ENCODE measurements at places on chromosomes 3 and 15.

DNA sequence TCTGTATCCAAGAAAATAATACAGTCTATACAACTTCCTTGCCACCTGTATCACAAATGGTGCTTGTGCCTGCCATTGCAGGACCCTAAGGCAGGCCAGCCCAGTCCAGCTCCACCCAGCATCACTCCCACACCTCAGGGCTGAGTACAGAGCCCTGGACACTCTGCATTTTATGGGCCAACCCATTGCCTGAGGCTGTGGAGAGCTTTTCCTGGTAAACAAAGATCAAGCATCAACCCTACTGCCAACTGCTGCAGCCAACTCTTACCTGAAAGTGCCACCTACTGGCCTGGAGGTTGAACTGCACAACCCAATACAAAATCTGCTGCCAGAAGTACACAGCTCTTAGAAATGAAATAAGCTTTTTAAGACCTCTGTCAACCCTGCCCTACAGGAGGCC is 1082.2 kb downstream of the NAALADL2 start:
- DNase-seq, result peak; percentile 30

- DNase-seq, result peak; percentile 40
These were observed 478.3 kb upstream of the TPRG1 start for GRCh38 chr3:188693435-188693834.

GRCh38 chr3:188198001-188198400 is 44.0 kb downstream of the LPP start:
- DNase-seq, result no peak

DNA sequence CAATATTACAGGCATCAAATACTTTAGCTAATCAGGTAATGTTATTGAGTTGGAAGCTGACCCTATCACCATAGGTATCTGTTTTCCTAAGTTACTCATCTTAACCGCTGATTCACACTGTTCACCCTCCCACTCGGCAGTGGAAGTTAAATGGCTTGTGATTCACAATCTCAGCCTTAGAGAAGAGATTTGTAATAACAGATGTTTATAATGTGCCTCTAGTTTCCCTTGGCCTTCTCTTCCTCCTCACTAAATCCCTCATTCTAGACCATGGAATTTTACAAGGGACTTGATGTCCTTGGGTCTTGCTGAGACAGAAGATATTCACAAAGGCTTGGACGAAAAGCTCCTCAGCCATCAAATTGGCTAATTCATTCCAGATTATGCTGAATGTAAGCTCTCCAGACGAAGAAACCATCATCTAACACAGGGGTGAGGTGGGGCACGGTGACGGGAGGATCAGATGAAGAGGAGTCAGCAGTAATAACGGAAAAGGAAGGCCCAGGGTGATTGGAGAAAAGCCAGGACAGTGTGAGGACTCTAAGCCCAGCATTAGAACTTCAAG is 931.7 kb downstream of the MCTP2 start:
- no peak for DNase-seq

GRCh38 chr15:98400120-98400519 is 248.2 kb upstream of the IGF1R start:
- DNase-seq, result no peak

- DNase-seq, result no peak
These were observed 8.9 kb upstream of the PCOLCE2 start for GRCh38 chr3:142897807-142898206.

Measured in OCI-LY7 (cell line).